ENCODE measurements at places on chromosomes 2 and 18.

GRCh38 chr2:174718591-174718990 lies 45.7 kb downstream of the CHRNA1 start:
- DNase-seq = no peak

GRCh38 chr18:43869451-43870008 lies 592.2 kb upstream of the SYT4 start:
- DNase-seq = no peak

DNA sequence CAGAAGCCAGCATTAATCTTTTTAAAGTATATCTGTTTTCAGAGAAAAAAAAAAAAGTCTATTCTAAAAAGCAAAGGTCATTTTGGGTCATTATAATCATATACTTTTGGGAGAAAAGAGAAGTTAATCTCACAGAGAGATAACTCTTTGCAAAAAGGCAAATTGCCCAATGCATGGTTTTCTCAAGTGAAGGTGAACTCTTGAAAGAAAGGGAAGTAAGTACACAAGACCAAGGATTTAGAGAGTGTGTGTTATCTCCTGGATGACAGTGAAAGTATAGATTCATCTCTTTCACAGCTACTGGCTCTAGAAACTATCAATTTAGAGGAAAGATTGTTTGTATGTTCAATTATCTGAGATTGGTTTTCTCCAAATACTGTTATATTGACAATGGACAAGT lies 151.4 kb downstream of the CD8B2 start:
- no peak for DNase-seq

GRCh38 chr18:51437280-51438271 lies 240.1 kb upstream of the MEX3C start:
- DNase-seq = no peak

DNA sequence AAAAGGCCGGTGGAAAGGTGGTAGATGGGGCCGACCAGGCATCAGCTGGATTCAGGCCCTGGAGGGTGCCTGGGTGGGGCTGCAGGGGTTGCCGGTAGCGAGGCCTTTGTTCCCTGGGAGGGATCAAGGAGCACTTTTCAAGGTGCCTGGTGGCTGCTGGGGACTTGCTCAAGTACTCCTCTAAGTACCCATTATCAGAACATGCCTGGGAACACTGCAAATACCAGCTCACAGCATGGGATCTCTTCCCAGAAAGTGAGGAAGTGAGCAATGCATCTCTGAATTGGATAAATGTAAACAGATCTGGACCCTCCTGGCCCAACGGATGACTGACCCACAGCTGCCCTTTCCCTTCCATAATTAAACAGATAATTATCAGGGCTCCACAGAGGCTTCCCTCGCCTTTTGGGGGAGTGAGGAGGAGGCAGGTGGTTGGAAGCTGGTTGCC lies 210.5 kb downstream of the SH3RF3 start:
- no peak for DNase-seq

DNA sequence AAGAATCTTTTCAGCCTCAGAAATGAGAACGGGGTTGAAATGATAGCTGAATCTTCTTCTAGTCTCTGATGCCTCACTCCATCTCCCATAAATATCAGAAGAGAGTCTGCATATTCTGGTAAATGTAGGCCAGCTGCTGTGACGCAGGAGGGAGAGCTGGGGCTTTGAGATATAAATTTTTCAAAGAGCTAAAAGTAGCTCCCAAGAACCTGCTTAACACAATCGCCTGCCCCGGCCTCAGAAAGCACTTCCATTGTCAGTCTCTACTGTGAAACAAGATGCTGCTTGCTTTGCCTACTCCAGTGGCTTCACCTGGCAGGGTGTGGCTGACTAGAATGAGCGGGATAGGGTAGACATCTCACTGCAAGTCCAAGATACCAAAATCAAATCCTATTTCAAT lies 105.0 kb upstream of the CCDC150 start:
- DNase-seq = no peak

DNA sequence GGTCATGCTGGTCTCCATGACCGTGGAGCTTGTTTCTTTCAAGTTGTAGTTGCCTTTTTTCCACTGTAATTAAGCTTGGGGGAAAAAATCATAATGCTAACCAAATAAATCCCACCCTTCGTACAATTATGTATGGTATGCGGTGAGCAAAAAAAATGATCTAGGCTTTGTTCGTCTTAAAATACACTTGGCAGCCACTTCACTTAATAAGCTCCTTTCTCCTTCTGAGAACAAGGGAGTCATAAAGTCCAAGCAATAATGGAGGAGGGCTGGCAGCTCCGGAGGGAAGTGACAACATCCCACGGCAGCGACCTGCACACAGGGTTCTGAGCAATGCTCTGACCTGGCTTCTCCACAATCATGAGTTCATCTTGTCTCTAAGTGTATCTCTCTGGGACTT lies 91.2 kb upstream of the KLHL29 start:
- DNase-seq = no peak

DNA sequence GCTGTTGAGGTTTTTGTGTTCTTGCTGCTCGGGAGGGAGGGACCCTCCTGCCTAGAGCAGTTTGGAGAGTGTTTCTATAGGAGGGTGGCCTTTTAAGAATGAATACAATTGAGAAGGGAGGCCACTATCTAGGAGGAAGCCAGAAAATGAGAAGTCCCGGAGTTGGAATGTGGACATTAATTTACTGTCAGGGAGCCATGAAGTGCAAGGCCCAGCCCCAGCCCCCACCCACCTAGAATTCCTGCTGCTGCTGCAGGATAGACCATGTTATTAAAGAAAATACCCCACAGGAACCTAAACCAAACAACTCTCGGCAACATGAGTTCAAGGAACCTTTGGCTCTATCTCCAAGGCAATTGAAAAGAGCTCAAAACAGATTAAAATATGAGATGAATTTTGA lies 46.0 kb downstream of the ZBTB7C start:
- no peak for DNase-seq

- DNase-seq = no peak
These were observed 170.8 kb downstream of the SUCLG1 start for GRCh38 chr2:84288293-84288692.

DNA sequence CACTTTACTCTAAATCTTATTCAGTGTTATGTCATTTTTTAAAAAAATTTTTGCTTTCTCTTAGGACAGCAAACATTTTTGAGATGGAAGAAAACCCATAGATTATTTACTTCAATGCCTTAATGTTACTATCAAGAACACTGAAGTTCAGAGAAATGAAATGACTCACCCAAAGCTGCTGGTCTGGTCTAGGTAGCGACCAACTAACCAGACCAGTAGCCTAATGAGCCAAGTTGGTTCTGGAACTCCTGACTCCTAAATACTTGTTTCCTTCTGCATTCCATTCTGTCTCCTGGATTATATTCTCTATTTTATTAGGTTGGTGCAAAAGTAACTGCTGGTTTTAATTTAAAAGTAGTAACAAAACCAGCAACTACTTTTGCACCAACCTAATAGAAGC lies 35.4 kb downstream of the SLC8A1 start:
- DNase-seq = no peak

DNA sequence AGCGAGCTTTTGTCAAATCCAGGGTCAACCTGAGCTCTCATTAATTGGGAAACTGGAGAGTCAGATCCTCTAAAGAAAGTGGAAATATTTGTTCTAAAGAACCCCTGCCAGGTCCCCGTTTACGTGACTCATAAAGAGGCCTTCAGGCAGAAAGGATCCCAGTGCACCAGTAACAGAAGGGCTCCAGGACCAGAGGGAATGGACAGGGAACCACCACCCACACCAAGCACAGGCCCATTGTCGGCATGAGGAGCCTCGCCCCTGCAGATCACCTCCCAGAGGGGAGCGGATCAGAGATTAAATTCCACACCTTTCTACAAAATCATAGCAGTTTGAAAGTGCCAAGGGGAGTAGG lies 16.4 kb upstream of the C1QL2 start:
- no peak for DNase-seq

DNA sequence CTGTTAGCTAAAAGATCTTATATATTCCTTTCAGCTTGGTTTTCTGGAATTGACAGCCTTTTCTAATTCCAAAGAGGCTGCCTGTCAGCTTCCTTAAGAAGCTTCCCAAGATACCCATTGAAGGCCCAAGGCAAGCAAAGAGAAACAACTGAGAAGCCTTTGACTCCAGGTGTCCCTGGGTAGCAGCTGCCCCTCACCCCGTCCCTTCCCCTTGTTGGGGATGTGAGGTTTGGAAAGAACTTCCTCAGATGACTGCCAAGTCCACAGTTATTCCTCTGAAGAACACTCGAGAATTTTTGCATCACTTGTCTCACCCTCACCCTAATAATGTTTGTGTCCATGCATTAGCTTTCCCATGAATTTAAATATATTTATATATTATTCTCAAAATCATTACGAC lies 13.3 kb downstream of the MAPRE3 start:
- DNase-seq = no peak

DNA sequence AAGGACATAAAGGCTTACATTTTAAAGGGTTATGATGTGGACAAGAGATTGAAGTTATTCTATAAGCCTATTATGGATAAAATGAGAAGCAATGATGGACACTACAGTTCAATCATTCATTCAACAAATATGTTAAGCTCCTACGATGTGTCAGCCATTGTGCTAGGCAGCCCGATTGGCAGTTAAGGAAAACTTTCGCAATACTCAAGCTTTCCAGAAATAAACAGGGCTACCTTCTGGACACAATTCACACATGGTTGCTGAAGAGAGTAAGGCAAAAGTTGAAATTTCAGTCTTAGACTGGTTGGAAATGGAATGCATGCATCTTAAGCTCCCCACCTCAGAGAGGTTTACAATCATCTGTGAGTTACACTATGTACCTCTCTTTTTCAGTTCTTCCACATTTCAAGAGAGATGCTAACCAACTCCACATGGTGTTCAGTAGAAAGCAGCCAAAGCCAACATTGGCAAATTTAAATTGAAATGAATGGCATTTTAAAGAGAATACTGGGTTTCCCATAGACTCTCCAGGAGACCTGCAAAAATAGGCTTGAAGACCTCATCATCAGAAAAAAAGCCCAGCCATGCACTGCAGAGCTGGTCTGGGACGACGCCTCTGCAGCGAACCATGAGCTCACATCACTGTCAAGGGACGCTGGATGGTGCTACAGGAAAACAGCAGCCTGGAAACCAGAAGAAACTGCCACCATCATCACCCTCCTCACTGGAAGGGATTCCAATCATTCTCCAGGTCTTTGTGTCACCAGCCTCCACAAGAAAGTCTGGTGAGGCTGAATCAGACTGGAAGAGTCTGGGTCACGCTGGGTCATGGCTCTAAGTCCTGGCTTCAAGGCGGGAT lies 276.3 kb downstream of the AFF3 start:
- DNase-seq = no peak

DNA sequence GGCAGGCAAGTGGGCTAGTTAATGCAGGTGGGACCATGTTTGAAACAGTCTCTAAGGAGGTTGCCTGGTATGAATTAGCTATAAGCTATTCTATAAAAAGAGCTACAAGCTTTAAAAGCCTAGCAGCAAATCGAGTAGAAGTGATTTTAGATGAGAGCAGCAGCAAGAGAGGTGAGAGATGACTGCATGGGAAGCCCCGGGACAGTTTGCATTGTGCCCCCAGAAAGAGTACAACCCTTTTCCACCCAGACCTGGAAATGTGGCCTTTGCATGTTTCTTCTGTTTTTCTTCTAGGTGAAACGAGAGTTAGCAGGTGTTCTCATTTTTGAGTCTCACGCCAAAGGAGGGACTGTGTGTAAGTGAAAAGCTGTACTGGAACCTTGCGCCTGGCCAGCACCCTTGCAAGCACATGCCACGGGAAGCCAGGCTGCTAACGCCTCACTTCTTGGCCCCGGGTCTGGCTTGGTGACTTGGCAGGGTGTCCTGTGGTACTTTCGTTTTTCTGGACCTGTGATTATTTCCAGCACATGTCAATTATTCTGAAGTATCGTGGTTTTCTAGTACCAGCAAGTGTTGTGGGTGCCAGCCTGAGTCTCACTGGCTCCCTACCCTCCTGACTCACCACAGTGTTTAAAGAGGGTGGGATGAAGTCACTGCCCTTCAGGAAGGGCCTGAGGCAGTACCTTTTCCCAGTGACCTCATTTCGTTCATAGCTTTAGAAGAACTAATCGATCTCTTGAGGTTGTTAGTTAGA lies 90.3 kb upstream of the MAP3K20 start:
- no peak for DNase-seq

All from CD4-positive, alpha-beta T cell (primary cell).